ENCODE measurements at places on chromosomes 6 and 20.

- no peak for DNase-seq
Measured at GRCh38 chr20:5784735-5785134, 34.5 kb downstream of the SHLD1 start.

DNA sequence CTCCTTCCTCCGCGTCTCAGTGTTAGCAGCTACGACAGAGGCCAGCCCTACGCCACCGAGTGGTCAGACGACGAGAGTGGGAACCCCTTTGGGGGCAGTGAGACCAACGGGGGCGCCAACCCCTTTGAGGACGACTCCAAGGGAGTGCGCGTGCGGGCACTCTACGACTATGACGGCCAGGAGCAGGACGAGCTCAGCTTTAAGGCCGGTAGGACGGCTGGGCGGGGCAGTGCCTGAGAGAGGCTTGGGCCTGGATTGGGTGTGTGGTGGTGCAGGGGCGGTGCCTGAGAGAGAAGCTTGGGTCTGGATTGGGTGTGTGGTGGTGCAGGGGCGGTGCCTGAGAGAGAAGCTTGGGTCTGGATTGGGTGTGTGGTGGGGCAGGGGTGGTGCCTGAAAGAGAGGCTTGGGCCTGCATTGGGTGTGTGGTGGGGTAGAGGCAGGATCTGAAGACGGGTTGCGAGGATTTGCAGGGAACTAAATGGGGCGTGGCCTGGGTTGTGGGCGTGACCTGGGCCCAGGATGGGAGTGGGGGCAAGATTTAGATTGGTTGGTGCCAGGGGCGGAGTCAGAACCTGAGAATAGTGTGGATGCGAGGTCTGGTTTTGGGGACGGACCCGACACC lies 24.4 kb downstream of the SPDEF start:
- no peak for DNase-seq

DNA sequence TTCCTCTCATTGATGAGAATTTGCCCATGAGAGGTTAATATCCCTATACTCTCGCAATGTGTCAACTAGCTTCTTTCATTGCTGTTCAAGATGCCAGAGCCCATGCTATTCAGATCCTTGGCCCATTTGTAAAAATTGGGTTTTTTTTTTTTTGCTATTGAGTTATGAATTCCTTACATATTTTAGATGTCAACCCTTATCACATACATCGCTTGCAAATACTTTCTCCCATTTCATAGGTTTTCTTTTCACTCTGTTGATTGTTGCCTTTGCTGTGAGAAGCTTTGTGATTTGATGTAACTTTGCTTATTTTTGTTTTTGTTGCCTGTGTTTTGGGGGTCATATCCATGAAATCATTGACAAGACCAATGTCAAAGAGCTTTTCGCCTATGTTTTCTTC lies 32.2 kb upstream of the IPCEF1 start:
- DNase-seq, result no peak

- no peak for DNase-seq
Measured at GRCh38 chr6:38495922-38496635, 143.7 kb downstream of the BTBD9 start.

- DNase-seq, result peak; percentile 45
Measured at GRCh38 chr6:166540631-166541331, 45.7 kb downstream of the RAMACL start.

DNA sequence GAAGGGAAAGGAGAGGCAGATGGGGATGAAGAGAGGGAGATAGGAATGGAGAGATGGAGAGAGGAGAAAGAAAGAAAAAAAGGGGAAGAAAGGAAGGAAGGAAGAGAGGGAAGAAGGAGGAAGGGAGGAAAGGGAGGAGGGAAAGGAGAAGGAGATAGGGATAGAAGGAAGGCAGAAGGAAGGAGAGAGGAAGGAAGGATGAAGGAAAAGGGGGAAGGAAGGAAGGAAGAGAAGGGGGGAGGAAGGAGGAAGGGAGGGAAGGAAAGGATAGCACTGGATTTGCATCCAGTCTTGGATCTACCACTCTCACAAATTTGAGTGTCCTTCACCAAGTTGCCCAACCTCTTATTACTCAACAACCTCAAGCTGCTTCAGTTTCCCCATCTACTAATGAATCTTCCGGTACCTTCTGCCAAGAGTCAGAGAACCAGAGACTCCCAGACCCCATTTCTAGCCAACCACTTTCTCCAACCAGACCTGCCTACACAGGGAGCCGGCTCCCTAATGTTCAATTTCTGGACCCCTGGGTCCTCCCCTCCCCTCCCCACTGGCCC lies 79.7 kb upstream of the FOXP4 start:
- no peak for DNase-seq
